Testis (tissue), 5 donors: ENCODE measurements at places on chromosomes 2 and 18. TPM values are rescaled to one million over a fixed set of nuclear protein-coding genes. Genes with fewer than 3 reads are reported as not detected.

- DNase-seq: no peak
Measured at GRCh38 chr18:76859474-76860339, 37.4 kb downstream of the ZNF236 start.

GRCh38 chr18:79585395-79586370 lies 93.9 kb upstream of the CTDP1 start:
- no peak for DNase-seq

TPRKB gene
- total RNA-seq: 29.0 TPM

BIN1 gene
- 25.0 TPM for total RNA-seq

GRCh38 chr2:210020138-210020537 lies 17.7 kb downstream of the RPE start:
- DNase-seq: no peak

DNA sequence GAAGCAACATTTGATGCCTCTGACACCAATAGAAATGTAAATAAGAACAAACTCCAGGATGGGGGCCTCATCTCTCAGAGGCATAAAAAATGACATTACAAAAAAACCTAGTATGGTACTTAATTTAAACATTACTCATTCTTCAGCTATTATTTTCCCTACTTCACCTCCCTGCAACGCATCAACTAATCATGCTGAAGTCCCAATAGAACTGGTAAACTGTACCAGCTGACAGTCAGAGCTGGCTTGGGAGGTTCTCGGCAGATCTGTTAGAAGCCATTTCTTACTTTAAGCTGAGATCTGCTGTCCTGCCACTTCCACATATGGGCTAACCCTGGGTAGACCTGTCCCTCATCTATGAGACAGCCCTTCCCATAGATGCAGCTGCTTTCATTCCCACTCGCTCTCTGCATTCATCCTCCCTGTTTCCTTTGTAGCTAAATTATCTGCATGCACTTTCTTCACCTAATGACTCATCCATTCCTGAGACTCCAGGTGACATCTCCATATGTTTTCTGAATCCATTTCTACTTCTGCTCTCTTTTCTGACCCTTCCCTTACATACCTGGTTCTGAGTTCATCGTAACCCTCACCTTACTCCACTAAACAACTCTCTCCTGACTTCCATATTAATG lies 108.1 kb downstream of the AOX1 start:
- no peak for DNase-seq

DNA sequence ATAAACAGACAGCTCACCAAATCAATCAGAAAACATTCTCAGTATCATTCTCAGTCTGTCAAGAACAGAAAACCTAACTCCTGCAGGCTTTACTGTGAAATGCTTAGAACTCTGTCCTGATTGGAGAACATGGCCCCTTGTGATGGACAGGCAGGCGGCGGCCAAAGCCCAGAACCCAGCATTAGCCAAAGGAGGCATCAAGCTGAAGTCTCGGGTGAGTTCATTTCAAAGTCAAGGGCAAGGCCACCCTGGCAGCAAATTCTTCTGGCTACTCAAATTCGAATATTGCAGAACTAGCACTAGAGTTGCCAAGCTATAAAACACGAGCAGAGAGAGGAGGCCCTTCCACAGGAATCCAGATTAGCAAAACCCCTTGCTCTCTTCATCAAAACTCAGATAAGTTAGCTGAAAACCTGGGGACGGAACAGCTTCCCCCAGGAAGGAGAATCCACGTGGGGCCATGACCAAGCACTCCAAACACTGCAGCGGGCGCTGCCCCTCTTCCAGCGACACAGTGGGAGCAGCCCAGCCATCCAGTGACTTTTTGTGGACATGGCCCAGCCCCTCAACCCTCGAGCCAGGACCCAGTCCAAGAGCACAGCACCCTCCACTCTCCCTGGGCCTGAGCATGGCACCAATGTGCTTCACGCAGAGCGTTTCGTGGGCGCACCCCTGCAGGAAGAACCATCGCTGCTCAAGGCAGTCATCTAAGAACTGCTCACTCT lies 98.6 kb downstream of the HDAC4 start:
- DNase-seq: peak; percentile 71

DNA sequence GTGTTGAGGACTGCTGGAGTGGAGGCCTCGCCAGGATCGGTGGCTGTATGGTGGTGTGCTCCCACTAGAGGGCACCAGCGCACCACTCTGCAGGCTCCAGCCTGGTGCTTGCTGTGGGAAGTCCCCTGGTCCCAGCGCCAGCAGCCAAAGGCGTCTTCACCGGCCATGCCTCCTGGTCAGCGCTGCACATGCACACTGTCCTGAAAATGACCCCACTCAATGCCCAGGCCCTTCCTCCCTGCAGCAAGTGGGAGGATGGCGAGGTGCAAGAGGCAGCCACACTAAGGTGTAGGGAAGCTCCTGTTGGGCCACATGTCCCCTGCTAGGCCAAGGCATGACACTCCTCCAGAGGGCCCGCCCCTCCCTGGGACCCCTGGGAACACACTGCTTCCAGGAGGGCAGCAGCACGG lies 136.5 kb downstream of the CTIF start:
- DNase-seq: peak; percentile 91

DNA sequence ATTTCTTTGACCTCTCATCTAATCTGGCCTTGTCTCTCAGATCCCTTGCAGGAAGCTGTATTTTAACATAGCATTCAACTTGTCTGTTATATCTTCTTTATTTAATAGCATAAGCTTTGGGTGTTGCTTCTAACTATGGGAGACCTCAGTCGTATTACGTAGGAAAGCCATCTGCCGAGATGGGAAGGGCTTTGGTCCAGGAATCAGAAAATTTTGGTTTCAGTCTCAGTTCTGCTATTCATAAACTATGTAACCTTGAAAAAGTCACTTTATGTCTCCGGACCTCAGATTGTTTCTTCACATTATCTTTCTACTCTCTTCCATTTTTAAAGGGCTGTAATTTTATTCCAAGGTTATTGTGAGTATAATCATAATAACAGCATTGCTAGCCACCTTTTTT lies 297.7 kb downstream of the SATB2 start:
- peak; percentile 15 for DNase-seq

GRCh38 chr2:174083843-174084458 lies 118.8 kb upstream of the SP3 start:
- DNase-seq: no peak

MARCHF4 gene
- 0.12 TPM for total RNA-seq

DNA sequence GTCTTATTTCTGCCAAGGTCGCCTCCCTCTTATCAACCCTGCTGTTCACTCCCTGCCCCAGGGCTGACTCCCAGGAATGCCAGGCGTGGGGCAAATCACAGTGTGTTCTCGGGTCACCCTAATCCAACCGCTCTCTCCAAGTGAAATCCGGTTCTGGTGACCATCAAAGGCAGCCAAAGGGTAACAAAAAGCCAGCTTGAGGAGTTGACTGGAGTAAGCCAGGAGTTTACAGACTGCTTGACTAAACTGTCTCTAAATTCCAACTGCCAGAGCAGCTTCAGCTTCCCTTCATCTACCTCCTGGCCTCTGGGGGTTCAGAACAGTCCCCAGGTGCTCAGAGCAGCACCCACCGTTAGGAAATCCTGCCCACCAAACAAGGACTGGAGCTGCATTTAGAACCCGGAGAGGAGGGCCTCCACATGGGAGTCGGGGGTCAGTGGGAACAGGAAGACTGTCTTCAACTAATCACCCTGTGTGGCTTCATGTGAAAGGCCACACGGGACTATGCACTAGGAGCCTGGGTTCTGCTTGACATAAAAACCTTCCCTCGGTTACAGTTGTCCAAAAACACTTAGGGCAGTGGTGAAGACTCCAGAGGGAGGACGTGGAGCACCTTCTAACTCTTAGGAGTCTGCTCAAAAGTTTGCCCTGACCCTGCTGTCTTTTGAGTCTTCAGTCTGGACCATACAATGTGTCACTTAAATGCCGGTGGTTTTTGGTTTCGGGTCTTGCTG lies 24.2 kb upstream of the MCFD2 start:
- DNase-seq: peak; percentile 78

GRCh38 chr2:182858671-182859070 lies 7.8 kb downstream of the FRZB start:
- DNase-seq: no peak

DNA sequence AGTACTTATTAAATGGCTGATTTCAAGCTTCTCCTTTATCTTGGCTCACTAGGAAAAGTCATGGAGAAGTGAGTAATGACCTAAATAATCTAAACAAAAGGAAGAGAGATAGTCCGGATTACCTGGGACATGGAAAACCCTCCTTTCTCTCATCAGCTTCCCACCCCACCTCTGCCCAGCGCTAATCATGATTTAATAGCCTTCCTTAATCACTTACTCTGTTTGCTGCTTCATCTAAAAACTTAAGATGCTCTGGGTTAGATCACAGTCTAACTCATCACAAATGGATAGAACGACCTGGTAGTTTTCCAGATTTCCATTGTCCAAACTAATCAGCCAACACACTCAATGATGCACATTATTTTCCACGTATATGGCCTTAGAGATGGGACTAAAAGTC lies 87.8 kb upstream of the THOC1 start:
- no peak for DNase-seq

MERTK gene
- 73.8 TPM for total RNA-seq

GRCh38 chr2:3730646-3731045 lies 27.3 kb downstream of the DCDC2C start:
- no peak for DNase-seq

GPR45 gene
- 0.68 TPM for total RNA-seq

SERPINB7 gene
- not detected for total RNA-seq
